ENCODE measurements at places on chromosomes 4 and X. TPM values are rescaled to one million over a fixed set of nuclear protein-coding genes. Genes with fewer than 3 reads are reported as not detected.

Gene PGAM4
- total RNA-seq = not detected

Gene HPSE
- total RNA-seq = 2.1 TPM

Gene PNMA5
- total RNA-seq = not detected

Gene DRD5
- total RNA-seq = not detected

Gene SHISA3
- 5.5 TPM for total RNA-seq

Gene SPANXN4
- not detected for total RNA-seq

Gene IQSEC2
- 25.8 TPM for total RNA-seq

Gene PRDM5
- total RNA-seq = 14.8 TPM

Gene MAML3
- total RNA-seq = 17.0 TPM

Gene CLCN4
- total RNA-seq = 7.2 TPM

Gene CTAG1B
- total RNA-seq = not detected
